Heart left ventricle (tissue), 16 donors: ENCODE measurements at places on chromosomes 3 and 15. TPM values are rescaled to one million over a fixed set of nuclear protein-coding genes. Genes with fewer than 3 reads are reported as not detected.

DNA sequence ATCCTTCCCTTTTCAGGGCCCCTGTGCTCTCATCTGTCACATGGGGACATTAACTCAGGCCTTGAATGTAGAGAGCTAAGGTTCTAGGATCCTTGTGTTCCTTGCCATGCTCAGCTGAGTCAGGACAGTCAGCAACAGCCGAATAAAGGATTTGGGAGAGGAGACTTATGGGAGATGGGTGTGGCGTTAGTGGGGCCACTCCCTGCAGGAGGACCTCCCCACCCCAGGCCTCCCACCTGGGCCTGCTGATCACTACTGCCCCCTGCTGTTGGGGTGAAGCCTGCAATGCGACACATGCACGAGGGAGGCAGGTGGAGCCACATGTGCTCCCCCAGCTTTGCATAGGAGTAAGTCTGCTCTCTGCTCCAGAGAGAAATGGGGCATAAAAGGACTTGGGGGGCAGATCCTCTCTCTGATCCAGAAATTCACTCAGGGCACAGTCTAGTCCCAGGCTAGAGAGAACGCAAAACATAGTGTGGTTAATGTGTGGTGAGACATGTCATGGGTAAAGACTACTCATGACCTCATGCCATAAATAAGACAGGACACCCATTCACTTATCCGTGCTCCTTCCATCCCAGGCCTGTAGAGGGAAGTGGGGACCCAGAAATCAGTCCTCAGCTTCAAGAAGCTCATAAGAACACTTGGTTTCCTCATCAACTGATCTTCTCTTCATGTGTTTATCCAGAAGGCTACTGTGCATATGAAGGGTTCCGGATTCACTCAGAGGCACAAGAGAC, 19.4 kb downstream of the RBP1 start:
- DNase-seq = no peak

DNA sequence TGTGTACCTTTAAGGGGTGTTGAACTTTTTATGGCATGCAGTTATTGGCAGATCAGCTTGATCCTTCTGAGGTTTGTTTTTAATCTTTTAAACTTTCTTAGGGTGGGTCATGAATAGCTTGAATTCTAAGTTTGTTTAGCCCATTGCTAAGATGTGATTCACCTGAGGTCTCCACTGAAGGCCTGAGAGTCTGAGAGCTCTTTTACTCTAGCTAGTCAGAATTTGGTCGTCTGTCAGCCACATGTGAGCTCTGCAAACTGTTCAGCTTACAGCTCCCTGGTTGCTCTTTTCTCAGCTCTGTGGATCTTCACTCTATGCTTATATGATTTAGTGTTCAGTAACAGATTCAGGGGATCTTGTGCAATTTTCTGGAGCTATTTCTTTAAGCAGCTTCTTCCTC, 161.3 kb downstream of the ABHD5 start:
- no peak for DNase-seq

The TMEM202 gene
- total RNA-seq = not detected

GRCh38 chr15:79089331-79089889, 1.2 kb downstream of the RASGRF1 start:
- DNase-seq = no peak

- no peak for DNase-seq
These were observed 53.1 kb upstream of the GNB4 start for GRCh38 chr3:179504371-179504770.

The DAZL gene
- total RNA-seq = not detected

The NRG4 gene
- not detected for total RNA-seq

DNA sequence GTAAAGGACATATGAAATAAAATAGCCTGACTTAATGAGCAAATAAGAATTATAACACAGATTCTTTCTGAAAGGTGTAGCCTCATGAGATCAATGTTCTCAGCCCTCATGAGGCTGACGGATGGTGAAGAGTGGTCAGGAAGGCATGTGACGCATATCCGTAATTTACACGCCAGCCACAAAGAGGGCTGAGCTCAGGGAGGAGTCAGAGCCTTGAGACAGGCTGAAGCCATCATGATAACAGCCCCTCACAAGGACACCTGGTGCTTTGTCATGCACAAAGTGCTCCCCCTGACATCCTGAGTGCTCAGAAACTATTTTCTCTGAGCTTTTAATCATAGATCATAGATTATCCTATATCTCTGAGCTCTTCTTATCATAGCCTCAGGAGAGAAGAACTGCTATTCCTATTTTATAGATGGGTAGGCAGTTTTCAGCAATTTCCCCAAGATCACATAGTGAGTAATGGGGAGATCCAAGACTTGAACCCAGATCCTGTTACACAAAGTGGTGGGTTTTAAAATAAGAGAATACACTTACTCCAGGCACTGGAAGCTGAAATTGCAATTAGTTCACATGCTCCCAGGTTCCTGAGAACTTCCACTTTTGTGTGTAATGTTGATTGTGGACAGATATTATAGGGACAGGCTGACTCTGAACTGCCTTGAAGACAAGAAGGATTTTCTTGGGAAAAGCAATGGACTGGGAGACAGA, 267.1 kb downstream of the RPLP1 start:
- DNase-seq = no peak

The CCK gene
- total RNA-seq = not detected

- no peak for DNase-seq
These were observed 25.1 kb downstream of the C3orf18 start for GRCh38 chr3:50542177-50543034.

GRCh38 chr15:57510647-57511046, 81.1 kb upstream of the MYZAP start:
- DNase-seq = peak; percentile 74

The CLDN16 gene
- 0.41 TPM for total RNA-seq

- no peak for DNase-seq
These were observed 311.2 kb upstream of the NAALADL2 start for GRCh38 chr3:174547801-174548435.

- DNase-seq = no peak
These were observed 53.0 kb downstream of the ECT2 start for GRCh38 chr3:172803489-172803888.

The MESP2 gene
- not detected for total RNA-seq

GRCh38 chr3:156620901-156621300, 53.5 kb upstream of the TIPARP start:
- DNase-seq = no peak

The RHOV gene
- total RNA-seq = not detected

DNA sequence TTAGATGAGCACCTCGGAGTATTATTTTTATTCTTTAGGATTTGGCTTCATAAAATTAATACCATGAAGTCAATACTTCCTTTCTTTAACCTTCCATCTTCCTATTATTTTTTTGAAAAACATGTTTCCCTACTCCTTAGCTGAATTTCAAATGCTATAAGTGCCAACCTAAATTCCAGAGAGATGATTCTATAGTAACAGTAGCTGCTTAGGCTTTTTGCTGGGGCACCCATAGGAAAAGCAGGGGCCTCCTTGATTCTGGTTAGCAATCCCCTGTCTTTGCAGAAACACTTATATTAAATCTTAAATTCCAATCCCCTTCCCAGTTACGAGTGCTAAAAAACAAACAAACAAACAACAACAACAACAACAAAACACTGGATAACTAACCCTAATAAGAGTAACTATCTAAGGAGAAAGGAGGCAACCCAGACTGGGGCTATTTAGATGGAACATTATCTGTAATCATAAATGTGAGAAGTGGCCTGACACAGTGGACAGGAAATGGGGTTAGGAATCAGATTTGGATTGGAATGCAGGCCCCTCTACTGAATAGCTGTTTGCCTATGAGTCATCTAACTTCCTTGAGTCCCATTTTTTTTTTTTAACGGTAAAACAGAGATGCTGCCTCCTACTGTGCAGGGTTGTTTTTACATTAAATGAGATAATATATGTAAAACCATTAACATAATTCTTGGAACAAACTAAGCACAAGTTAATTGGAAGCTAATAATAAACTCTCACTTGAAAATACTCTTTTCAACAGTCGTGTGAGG, 148.1 kb downstream of the WDR72 start:
- no peak for DNase-seq

GRCh38 chr3:14274612-14274936, 96.0 kb downstream of the LSM3 start:
- no peak for DNase-seq

The CSPG5 gene
- total RNA-seq = 0.25 TPM

- DNase-seq = no peak
These were observed 237.4 kb downstream of the MFSD1 start for GRCh38 chr3:159039286-159039685.

The NSMCE3 gene
- total RNA-seq = 8.0 TPM

DNA sequence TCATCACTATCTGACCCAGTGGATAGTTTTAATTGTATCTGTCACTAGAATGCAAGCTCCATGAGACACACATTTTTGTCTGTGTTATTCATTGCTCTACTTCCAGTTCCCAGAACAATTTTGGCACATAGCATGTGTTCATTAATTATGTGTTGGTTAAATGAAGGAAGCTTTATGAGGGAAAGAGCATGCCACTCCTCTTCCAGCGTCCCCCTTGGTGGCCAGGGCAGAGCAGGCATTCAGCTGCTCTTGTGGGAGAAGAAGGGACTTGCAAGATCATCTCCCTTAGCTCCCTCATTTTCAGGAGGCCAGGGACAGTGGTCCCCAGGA, 489 bp upstream of the GALNT15 start:
- no peak for DNase-seq

GRCh38 chr3:28150465-28151206, 90.8 kb upstream of the CMC1 start:
- DNase-seq = no peak

DNA sequence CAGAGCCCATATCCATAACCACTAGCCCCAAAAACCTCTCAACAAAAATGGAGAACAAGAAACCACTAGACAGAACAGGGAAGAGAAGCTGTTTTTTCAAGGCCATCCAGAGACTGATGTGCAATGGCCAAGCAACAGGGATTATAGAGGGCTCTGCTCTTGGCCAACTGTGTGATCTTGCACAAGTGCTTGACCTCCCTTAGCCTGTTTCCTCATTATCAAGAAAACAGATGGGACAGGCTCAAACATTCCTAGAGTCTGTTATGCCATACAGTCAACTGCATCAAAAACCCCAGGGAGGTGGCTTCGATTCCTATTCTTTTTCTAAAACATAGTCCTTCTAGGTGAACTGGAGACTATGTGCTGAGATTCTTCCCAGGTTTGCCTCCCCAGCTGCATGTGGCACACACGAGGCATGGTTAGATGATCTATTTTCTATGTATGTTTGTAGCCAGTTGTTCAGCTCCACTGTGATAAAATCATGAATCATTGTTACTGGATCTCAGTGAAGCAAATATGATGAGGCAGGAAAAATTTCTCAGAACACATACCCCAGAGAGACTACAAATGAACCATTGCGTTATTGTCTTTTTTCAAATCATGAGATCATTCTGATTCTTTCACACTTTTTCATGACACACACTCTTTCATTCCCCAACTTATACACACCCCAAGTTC, 132.9 kb upstream of the TGFBR2 start:
- DNase-seq = no peak

DNA sequence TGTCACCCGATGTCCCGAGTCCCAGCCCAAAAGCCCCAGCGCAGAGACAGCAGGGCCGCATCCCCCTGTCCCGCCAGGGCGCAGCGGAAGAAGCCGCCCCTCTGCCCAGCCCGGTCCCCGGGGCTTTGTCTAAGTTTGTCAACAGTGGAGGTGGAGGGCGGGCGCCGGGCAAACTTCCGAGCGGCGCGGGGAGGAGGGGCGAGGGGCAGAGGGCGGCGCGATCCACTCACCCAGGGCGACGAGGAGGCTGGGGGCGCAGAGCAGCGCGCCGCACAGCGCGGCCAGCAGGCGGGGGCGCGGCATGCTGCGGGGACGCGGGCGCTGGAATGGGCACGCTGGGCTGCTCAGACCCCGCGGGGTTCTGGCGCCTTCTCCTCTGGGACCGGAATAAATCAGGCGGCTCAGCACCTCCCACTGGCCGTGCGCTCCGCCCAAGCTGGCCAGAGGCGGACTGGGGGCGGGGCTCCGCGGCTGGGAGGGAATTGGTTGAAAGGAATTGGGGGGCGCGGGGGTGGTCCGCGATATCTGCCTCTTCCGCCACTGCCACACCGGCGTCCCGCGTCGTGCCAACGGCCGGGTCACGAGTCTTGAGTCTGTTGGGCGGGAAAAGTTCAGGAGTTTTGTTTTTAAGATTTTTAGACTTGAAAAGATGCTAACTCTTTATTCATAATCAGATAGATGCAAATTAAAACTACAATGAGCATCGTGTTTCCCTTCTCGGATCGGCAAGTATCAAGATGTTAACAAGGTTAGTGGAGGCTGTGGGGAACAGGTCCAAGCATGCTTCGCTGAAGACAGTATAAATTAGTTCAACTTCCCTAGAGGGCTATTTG, at the start of gene MFGE8:
Gene MFGE8 (minus strand): TSS at position 363 of the 833 bp plus-strand sequence. CDS start 60 bp downstream, at position 303.
- DNase-seq = peak; percentile 87
